Progenitor cell of endocrine pancreas (in vitro differentiated cells): ENCODE measurements at places on chromosomes 16 and 17.

DNA sequence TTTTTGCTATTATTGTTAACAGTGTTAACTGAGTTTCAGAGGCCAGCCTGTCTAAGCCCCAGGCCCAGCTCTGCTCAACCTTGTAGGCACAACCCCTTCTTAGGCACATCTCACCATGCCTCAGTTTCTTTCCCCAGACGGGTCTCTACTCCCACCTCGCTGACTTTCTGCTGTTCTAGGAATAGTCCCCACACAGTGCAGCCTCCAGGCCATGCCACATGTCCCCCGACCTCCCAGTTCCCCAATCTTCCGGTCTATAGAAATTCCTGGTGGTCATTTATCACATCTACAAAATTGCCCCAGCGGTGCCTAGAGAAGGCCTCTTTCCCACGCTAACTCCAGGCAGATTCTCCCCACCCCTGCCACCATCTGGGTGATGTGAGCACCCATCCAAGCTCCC is 34.8 kb downstream of the ADGRG5 start:
- H3K27ac ChIP-seq, result peak overlapping the region; percentile 45
- no peaks in the 10 kb centered on the region for H3K4me1 ChIP-seq
- H3K4me3 ChIP-seq, result no peak overlapping the region
- H3K36me3 ChIP-seq, result no peaks in the 10 kb centered on the region

- peaks cover 31% of the 10 kb centered on the region for H3K36me3 ChIP-seq
- H3K4me1 ChIP-seq, result no peaks in the 10 kb centered on the region
- no peak for DNase-seq
- H3K27me3 ChIP-seq, result peaks cover 32% of the 10 kb centered on the region
- no peak overlapping the region for H3K4me3 ChIP-seq
Observed at GRCh38 chr17:2062571-2063183, 7.8 kb downstream of the HIC1 start.

- H3K4me1 ChIP-seq, result peaks cover 13% of the 10 kb centered on the region
- DNase-seq, result no peak
- H3K27ac ChIP-seq, result no peak overlapping the region
Observed at GRCh38 chr17:49980703-49981197, 11.8 kb downstream of the DLX4 start.

DNA sequence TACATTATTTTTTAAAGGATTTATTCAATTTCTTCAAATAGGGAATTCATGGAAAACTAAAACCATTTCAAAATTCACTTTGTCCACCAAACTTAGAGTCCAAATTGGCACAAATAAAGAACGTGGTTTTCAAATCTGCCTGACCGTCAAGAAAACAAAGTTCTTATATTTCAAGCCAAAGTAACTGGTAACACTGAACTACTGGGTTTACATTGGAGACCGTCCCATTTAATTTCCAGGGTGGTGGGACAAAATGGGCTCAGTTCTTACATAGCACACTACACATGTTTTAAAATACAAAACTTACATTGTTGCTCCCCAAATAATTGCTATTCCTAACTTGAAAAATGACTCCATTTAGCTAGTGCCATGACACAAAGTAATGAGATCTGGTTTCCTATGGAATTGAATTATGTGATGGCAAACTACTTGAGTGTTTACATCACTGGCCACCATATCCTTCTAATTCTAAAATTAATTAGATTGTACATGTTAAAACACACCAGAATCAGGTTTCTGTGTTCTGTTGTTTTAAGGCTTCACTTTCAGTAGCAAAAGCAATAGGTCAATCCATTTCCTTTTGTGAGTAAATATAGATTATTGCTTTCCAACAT is 6.5 kb downstream of the PSME3IP1 start:
- H3K27ac ChIP-seq, result peak overlapping the region; percentile 62
- peaks cover 7% of the 10 kb centered on the region for H3K27me3 ChIP-seq
- H3K4me1 ChIP-seq, result peaks cover 34% of the 10 kb centered on the region

DNA sequence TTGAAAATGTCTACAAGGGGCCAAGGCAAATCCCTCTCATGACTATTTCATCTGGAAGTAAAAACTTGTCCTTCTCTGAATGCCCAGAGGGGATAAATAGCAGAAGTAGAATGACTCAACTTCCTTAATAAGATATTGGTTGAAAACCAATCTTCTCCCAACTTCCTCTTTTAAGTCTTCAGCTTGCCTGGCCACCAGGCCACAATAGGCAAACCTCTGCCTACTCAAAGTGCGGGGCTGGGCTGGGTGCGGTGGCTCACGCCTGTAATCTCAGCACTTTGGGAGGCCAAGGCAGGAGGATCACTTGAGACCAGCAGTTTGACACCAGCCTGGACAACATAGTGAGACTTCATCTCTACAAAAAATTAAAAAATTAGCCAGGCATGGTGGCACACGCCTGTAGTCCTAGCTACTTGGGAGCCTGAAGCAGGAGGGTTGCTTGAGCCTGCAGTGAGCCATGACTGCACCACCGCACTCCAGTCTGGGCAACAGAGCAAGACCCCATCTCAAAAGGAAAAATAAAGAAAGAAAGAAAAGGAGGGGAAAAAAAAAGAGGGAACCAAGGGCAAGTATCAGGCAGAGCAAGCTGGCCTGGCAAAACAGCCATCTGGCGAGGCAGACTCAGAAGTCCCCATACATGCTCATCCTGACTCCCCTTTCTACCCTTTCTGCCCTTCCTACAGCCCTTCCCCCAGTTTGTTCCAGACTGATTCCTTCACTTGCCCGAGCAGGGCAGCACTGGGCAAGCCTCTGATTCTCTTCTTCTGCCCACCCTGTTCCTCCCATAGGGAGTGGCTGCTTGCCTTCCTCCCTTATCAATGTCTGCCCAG is 20.6 kb downstream of the MAP3K14 start:
- no peak overlapping the region for H3K4me3 ChIP-seq
- peaks cover 8% of the 10 kb centered on the region for H3K4me1 ChIP-seq
- H3K27me3 ChIP-seq, result no peaks in the 10 kb centered on the region
- no peak overlapping the region for H3K27ac ChIP-seq

GRCh38 chr17:49873466-49873865 is 25.6 kb upstream of the TAC4 start:
- H3K27ac ChIP-seq, result no peak overlapping the region
- no peak for DNase-seq
- H3K4me3 ChIP-seq, result no peak overlapping the region
- H3K36me3 ChIP-seq, result no peaks in the 10 kb centered on the region

GRCh38 chr17:60604686-60605334 is 4.8 kb downstream of the PPM1D start:
- H3K27me3 ChIP-seq, result no peaks in the 10 kb centered on the region
- H3K36me3 ChIP-seq, result peaks cover 1% of the 10 kb centered on the region
- no peak for DNase-seq
- H3K27ac ChIP-seq, result no peak overlapping the region

DNA sequence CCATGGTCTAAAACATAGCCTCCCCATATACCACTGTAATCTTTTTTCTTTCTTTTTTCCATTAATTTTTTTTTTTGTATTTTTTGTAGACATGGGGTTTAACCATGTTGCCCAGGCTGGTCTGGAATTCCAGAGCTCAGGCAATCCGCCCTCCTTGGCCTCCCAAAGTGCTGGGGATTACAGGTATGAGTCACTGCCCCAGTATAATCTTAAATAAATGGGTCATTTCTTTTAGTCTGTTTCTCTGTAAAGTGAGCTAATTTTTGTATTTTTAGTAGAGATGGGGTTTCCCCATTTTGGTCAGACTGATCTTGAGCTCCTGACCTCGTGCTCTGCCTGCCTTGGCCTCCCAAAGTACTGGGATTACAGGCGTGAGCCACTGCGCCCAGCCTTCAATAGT is 5.7 kb upstream of the NME1 start:
- no peaks in the 10 kb centered on the region for H3K27me3 ChIP-seq
- DNase-seq, result no peak
- no peak overlapping the region for H3K27ac ChIP-seq
- H3K4me1 ChIP-seq, result peaks cover 17% of the 10 kb centered on the region

DNA sequence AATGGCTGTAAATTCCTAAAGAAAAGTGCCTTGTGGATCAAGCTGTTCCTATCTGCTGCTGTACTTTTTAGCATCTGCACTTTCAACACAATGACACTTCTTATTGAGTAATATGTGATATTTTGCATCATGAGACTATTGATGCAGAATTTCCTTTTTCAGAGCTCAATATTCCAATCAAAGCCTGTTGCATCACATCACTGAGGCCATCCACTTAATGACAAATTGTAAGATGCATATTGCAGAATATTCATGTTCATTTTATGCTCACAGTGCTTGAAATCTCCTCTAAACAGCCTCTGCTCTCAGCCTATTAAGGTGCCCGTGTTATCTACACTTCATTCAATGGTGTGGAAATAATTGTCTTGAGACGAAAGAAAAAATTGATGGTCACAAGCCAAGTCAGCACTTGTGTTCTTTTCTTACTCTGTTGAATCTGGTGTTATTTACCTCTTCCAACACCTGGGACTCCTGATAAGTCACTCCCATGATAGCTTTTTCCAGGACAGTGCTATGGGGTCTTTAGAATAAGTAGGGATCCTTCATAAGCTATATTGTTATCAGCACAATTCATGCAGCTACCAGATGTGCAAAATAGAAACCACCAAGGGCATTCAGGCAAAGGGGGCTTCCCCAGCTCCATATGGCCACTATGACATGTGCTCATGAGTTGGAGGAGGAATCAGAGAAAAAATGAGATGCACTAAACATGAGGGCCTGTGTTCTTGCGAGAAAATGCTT is 9.3 kb upstream of the SKAP1 start:
- peaks cover 23% of the 10 kb centered on the region for H3K4me1 ChIP-seq
- H3K4me3 ChIP-seq, result no peak overlapping the region
- H3K27ac ChIP-seq, result no peak overlapping the region
- DNase-seq, result no peak

GRCh38 chr17:28001149-28001548 is 41.3 kb upstream of the NLK start:
- no peak overlapping the region for H3K4me3 ChIP-seq
- H3K27me3 ChIP-seq, result peaks cover 11% of the 10 kb centered on the region
- no peaks in the 10 kb centered on the region for H3K4me1 ChIP-seq
- H3K27ac ChIP-seq, result no peak overlapping the region
- no peaks in the 10 kb centered on the region for H3K36me3 ChIP-seq

- no peaks in the 10 kb centered on the region for H3K36me3 ChIP-seq
- no peaks in the 10 kb centered on the region for H3K27me3 ChIP-seq
- H3K27ac ChIP-seq, result no peak overlapping the region
- peaks cover 7% of the 10 kb centered on the region for H3K4me1 ChIP-seq
- no peak overlapping the region for H3K4me3 ChIP-seq
Observed at GRCh38 chr16:75695708-75696107, 5.6 kb downstream of the DUXB start.

DNA sequence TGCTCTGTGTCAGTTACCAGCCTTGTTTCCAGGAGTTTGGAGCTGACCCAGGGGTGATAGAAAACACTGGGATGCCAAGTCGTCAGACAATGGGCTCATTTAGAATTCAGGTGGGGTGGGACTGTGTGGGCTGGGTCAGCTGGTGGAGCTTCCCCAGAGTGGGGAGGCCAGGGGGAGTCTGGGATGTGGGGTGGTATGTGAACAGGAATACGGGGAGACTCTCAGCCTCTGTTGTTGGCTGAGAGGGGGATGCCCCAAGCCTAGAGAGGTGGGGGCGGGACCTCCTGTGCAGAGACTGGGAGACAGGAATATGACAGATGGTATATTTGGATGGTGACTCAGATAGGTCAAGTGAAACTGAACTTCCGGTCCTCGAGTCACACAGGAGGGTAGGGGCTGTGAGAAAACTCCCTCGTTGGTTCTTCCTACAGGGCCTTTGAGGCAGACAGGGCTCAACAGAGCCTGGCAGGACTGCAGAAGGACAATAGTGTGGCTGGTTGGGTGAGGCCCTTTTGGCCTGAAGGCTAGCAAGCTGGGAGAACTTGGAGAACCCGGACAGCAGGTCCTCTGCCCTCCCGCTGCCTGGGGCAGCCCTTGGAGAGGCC is 23.7 kb downstream of the CDH1 start:
- H3K27me3 ChIP-seq, result no peaks in the 10 kb centered on the region

DNA sequence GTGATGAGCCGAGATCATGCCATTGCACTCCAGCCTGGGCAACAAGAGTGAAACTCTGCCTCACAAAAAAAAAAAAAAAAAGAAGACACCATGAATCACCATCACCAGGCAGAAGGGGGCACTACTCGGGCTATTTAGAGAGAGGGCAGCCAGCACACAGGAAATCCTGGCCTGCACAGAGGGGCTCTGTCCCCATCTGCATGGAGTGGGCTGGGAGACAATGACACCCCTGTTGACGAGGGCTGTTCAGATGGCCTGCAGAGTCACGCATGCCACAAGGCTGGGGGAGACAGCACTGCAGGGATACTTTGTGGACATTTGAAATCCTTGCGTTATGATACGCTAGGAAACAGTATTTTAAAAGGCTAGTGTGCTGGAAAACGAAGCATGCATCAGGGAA is 48.3 kb downstream of the CUEDC1 start:
- no peaks in the 10 kb centered on the region for H3K27me3 ChIP-seq
- no peak for DNase-seq
- no peak overlapping the region for H3K27ac ChIP-seq
- H3K36me3 ChIP-seq, result no peaks in the 10 kb centered on the region
- peaks cover 53% of the 10 kb centered on the region for H3K4me1 ChIP-seq

GRCh38 chr16:85046931-85047866 is 19.6 kb downstream of the KIAA0513 start:
- peak overlapping the region; percentile 42 for H3K4me3 ChIP-seq
- no peak for DNase-seq
- peaks cover 16% of the 10 kb centered on the region for H3K4me1 ChIP-seq
- H3K27ac ChIP-seq, result peak overlapping the region; percentile 84

- no peaks in the 10 kb centered on the region for H3K27me3 ChIP-seq
- peaks cover 9% of the 10 kb centered on the region for H3K4me1 ChIP-seq
- no peak overlapping the region for H3K27ac ChIP-seq
- H3K36me3 ChIP-seq, result peaks cover 4% of the 10 kb centered on the region
Observed at GRCh38 chr16:21157632-21158031, 842 bp upstream of the LDAF1 start.

GRCh38 chr17:57236686-57237299 is 19.5 kb upstream of the MSI2 start:
- H3K4me1 ChIP-seq, result no peaks in the 10 kb centered on the region
- DNase-seq, result no peak
- no peaks in the 10 kb centered on the region for H3K36me3 ChIP-seq
- H3K27ac ChIP-seq, result no peak overlapping the region

DNA sequence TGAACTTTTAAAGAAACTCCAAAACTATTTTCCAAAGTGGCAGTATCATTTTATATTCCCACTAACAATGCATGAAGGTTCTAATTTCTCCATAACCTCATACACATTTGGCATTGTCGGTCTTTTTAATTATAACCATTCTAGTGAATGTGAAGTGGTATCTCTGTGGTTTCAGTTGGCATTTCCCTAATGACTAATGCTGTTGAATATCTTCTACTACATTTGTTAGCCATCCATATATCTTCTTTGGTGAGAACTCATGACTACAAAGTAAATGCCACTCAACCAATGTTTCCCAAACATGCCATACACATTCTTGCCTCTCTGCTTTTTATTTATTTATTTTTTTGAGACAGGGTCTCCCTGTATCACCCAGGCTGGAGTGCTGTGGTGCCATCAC is 31.7 kb upstream of the TAOK1 start:
- no peaks in the 10 kb centered on the region for H3K36me3 ChIP-seq
- no peak overlapping the region for H3K4me3 ChIP-seq
- no peak overlapping the region for H3K27ac ChIP-seq
- no peaks in the 10 kb centered on the region for H3K27me3 ChIP-seq
- no peak for DNase-seq
